ENCODE measurements at places on chromosomes 5 and 9.

GRCh38 chr5:177325868-177326381 lies 14.2 kb upstream of the MXD3 start:
- no peak overlapping the region for H3K4me3 ChIP-seq
- DNase-seq, result no peak
- H3K4me1 ChIP-seq, result peaks cover 40% of the 10 kb centered on the region
- peak overlapping the region; percentile 66 for H3K27ac ChIP-seq

DNA sequence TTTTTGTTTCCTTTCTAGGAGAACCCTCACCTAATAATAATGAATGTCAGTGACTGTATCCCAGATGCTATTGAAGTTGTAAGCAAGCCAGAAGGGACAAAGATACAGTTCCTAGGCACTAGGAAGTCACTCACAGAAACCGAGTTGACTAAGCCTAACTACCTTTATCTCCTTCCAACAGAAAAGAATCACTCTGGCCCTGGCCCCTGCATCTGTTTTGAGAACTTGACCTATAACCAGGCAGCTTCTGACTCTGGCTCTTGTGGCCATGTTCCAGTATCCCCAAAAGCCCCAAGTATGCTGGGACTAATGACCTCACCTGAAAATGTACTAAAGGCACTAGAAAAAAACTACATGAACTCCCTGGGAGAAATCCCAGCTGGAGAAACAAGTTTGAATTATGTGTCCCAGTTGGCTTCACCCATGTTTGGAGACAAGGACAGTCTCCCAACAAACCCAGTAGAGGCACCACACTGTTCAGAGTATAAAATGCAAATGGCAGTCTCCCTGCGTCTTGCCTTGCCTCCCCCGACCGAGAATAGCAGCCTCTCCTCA lies 87.1 kb downstream of the OSMR start:
- peaks cover 6% of the 10 kb centered on the region for H3K36me3 ChIP-seq
- peaks cover 5% of the 10 kb centered on the region for H3K4me1 ChIP-seq
- H3K4me3 ChIP-seq, result no peak overlapping the region
- peaks cover 4% of the 10 kb centered on the region for H3K27me3 ChIP-seq
- no peak overlapping the region for H3K27ac ChIP-seq
- DNase-seq, result no peak

GRCh38 chr5:4676934-4677333 lies 463.2 kb upstream of the ADAMTS16 start:
- H3K27me3 ChIP-seq, result no peaks in the 10 kb centered on the region
- no peak for DNase-seq
- peaks cover 4% of the 10 kb centered on the region for H3K36me3 ChIP-seq
- H3K4me1 ChIP-seq, result no peaks in the 10 kb centered on the region
- no peak overlapping the region for H3K4me3 ChIP-seq

GRCh38 chr5:165201771-165202518 lies 1696.5 kb downstream of the MAT2B start:
- H3K4me1 ChIP-seq, result no peaks in the 10 kb centered on the region
- no peaks in the 10 kb centered on the region for H3K36me3 ChIP-seq
- no peak overlapping the region for H3K27ac ChIP-seq
- H3K27me3 ChIP-seq, result no peaks in the 10 kb centered on the region

- H3K4me3 ChIP-seq, result no peak overlapping the region
- H3K27me3 ChIP-seq, result no peaks in the 10 kb centered on the region
- peaks cover 2% of the 10 kb centered on the region for H3K4me1 ChIP-seq
Observed at GRCh38 chr5:14421851-14422250, 159.7 kb upstream of the OTULINL start.

DNA sequence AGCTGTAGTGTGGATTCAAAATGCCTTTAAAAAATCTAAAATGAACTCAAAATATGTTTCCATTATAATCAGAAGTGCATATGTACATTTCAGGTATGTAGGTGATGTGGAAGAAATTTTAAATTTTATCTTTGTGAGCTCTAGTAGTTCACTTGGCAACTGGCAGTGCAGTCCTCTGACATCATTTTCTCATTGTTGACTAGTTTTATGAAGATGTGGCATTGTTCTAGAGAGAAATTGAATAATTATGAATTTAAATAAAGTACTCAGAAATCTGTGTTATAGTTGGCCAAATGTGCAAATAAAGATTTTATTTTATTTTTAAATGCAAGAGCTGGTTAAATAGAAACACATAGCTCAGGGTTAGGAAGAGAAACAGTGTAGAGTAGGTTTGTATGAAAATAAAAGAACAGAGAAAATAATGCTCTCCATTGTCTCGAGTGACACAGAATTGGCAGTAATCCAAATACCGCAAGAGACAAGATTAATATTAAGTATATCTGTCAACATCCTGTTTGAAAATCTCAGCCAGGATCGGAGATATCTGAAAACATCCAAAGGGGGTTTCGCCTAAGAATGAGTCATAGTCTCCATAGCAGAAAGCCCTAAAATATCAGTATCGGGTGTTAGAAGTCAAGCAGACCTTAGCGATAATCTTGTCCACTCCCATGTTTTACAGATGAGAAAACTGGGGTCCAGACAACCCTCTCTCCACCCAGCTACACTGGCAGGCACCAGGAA lies 189.4 kb downstream of the CCDC192 start:
- no peak overlapping the region for H3K4me3 ChIP-seq
- no peaks in the 10 kb centered on the region for H3K36me3 ChIP-seq
- DNase-seq, result no peak
- no peaks in the 10 kb centered on the region for H3K4me1 ChIP-seq

- H3K4me1 ChIP-seq, result peaks cover 29% of the 10 kb centered on the region
- H3K27me3 ChIP-seq, result no peaks in the 10 kb centered on the region
- no peak overlapping the region for H3K4me3 ChIP-seq
- no peaks in the 10 kb centered on the region for H3K36me3 ChIP-seq
- H3K27ac ChIP-seq, result peak overlapping the region; percentile 4
- no peak for DNase-seq
Observed at GRCh38 chr9:88399966-88400365, 11.7 kb downstream of the SPIN1 start.

GRCh38 chr9:133729617-133730281 lies 8.4 kb downstream of the SARDH start:
- no peaks in the 10 kb centered on the region for H3K36me3 ChIP-seq
- DNase-seq, result no peak
- H3K27me3 ChIP-seq, result peaks cover 5% of the 10 kb centered on the region
- no peak overlapping the region for H3K4me3 ChIP-seq

DNA sequence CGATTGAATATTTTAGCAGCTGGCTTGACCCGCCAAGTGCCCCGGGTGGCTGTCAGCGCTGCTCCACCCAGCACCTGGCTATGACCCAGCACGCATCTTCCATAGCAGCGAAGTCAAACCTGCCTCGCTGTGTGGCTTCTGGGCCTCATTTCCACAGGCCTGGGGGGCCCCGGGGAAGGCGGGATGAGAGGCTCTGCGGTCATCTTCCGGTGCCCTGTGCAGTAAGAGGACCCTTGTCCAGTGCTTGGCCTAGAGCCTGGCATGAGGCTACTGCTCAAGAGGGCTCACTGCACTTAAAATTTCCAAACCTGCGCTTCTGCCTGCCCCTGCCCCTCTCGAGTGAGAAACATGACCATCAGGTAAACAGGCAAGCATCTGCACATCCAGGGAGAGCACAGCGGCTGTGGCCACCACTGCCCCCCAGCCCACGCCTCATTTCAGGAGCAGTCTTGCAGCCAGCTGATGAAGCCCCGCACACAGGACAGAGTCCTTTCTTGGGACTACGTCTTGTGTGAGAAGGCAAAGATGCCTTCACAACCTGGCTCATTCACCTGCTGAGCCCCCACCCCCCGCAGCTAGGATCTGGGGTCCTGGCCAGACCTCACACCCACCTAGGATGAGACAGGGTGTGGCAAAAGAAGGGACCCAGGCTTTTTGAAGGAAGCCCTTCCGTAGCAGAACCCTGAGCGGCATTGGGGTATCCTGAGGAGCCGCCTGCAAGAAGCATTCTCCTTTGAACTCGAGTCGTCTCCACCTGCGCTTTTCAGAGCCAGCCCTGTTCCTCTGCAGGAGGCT lies 69.5 kb upstream of the UNC5A start:
- H3K27me3 ChIP-seq, result peaks cover 37% of the 10 kb centered on the region
- no peak overlapping the region for H3K27ac ChIP-seq
- H3K4me3 ChIP-seq, result no peak overlapping the region
- no peaks in the 10 kb centered on the region for H3K36me3 ChIP-seq
- DNase-seq, result no peak
- H3K4me1 ChIP-seq, result peaks cover 16% of the 10 kb centered on the region

All from natural killer cell treated with Interleukin-12 subunit alpha and Interleukin-12 subunit beta and Interleukin-15 and Interleukin-18, amount 100 ng/mL, for 72 hours (primary cell).